ENCODE measurements at places on chromosomes 6 and 20. TPM values are rescaled to one million over a fixed set of nuclear protein-coding genes. Genes with fewer than 3 reads are reported as not detected.

DNA sequence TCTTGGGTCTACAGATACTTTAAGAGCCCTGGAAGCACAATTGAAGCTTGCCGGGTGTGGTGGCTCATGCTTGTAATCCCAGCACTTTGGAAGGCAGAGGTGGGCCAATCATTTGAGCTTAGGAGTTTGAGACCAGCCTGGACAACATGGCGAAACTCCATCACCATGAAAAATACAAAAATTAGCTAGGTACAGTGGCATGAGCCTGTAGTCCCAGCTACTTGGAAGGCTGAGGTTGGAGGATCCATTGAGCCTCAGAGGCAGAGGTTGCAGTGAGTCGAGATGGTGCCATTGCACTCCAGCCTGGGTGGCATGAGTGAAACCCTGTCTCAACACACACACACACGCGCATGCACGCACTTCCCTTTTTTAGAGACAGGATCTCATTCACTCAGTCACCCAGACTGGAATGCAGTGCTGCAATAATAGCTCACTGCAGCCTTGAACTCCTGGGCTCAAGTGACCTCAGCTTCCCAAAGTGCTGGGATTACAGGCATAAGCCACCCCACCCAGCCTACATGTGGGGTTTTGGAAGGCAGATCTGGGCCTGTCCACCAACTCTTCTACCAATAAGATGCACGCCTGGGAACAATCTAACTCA is 182.5 kb upstream of the JARID2 start:
- no peak for DNase-seq

DNA sequence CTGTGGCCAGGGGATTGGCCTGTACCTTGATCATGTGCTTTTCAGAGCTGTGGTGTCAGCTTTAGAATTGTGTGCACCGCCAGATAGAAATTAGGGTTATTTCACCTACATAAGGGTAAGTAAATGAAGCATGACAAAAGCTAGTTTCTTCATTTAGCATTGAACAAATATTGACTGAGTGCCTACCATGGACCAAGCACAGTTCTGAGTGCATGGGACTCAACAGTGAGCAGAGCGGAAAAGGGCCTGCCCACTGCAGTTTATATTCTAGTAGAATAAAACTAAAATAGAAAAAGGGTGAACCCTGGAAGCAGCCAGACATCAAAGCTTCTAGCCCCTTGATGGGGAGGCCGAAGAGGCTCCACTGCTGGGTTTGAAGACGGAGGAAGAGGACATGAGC is 25.6 kb downstream of the ECT2L start:
- DNase-seq: no peak

GRCh38 chr6:40998661-40999060 is 40.4 kb downstream of the UNC5CL start:
- DNase-seq: no peak

PLAGL2 gene
- 1.3 TPM for total RNA-seq

OR2B6 gene
- total RNA-seq: not detected

- DNase-seq: no peak
Measured at GRCh38 chr6:125480571-125480970, 178.8 kb upstream of the HDDC2 start.

DSP gene
- total RNA-seq: 161 TPM

SLC26A8 gene
- total RNA-seq: not detected

- DNase-seq: no peak
Measured at GRCh38 chr6:35674594-35674993, 14.1 kb downstream of the FKBP5 start.

GRCh38 chr20:19451231-19451922 is 238.9 kb downstream of the SLC24A3 start:
- no peak for DNase-seq

DNA sequence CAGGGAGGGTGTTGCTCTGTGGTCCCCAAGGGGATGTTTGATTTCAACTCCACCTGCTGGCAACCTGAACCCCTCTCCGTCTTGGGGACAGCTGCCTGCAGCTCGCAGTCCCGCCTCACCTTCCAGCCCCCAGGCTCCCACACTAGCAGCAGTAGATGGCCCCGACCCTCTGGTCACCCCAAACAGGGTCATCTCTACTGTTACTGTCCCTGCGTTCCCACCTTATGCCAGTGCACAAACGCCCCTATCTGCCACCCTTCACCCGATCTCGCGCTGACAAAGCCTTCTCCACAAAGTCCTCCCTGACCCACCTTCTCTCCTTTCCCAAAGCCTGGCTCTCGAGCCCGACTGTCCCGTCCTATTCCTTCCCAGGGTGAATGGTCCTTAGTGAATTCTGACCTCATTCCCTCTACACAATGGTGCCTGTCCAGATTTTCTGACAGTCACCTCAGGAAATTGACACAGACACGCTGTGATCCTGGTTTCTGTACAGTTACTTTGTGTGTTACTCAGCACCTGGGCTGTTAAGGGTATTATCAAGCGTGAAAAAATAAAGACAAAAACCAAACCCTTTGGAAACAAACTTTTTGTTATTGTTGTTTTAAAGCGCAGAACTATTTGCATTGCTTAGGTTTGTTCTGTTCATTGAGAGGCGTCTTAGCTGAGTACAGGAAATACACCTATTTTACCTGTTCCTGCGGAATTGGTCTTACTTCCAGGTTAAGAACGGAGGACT is 728 bp downstream of the FUT9 start:
- DNase-seq: peak; percentile 73

DNA sequence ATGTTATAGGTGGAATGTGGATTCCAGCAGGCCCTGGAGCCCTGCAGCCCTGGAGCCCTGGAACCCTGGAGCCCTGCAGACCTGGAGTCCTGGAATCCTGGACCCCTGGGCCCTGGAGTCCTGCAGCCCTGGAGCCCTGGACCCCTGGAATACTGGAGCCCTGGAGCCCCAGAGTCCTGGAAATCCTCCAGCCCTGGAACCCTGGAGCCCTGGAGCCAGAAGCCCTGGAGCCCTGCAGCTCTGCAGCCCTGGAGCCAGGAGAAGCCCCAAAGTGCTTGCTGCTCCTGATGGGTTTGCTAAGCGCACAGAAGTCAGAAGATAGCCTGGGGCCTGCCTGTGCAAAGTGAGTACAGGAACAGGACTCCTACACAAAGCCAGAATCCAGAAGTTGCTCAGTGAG is 223.1 kb upstream of the PDE10A start:
- DNase-seq: no peak

DNA sequence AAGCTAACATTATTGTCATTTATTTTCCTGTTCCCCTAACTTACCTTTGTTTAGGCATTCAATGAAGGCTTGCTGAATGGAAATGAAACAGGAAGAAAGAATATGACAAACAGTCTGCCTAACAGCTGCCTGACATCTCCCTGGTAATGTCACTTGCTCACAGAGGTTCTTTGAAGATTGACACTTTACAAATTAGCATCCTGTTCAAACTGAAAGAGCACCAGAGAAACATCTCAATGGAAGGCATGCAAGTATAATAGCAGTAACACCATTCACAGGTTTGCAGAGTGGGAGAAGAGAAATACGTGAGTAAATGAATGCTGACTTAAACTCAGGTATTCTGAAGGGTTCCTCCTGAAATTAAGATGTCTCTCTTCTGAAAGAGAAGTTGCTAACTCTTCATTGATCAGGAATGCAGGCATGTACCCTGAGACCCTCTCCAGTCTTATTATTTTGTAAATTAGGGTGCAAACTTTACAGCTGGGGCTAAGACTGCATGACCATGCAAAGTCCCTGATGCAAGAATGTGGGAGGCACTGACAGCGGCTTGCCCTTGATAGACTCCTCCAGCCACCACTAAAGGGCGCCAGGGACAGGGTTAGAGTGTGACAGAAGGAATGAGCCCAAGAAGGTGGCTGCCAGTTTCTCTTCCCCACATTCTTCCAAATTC is 1.3 kb upstream of the SMLR1 start:
- DNase-seq: no peak

JPH2 gene
- total RNA-seq: 0.24 TPM

IL17A gene
- not detected for total RNA-seq

PACRG gene
- not detected for total RNA-seq

HUS1B gene
- not detected for total RNA-seq

HSPA1L gene
- total RNA-seq: 0.98 TPM

- DNase-seq: no peak
Measured at GRCh38 chr20:13331536-13331935, 110.5 kb downstream of the ISM1 start.

DNA sequence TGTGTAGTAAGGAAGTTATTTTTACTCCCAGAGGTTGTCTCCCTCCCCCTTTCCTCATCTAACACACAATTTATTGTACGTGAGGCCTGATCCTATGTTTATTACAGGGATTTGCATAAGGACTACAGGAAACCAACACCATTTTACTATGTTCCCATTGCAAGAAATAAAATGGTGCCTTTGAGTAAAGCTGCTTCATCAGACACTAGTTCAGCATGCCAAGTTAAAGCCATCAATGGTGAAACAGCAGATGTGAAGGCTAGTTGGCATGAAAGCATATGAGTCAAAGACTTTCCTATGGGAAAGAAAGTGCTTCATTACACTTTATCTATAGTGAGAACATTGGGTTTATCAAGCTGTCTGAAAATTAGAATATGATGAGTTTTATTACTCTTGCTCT is 543.0 kb downstream of the GRIK2 start:
- no peak for DNase-seq

PAX1 gene
- not detected for total RNA-seq

CST4 gene
- total RNA-seq: not detected

KCNK16 gene
- total RNA-seq: not detected

- no peak for DNase-seq
Measured at GRCh38 chr6:52724042-52724405, 39.3 kb downstream of the GSTA2 start.

POM121L2 gene
- not detected for total RNA-seq

VGLL2 gene
- not detected for total RNA-seq

GRCh38 chr20:56843817-56844216 is 214.7 kb downstream of the TFAP2C start:
- no peak for DNase-seq

C20orf202 gene
- total RNA-seq: not detected

- no peak for DNase-seq
Measured at GRCh38 chr6:158977382-158977781, 22.6 kb downstream of the RSPH3 start.

ATP6V1G2 gene
- total RNA-seq: 4.9 TPM

C6orf58 gene
- not detected for total RNA-seq

DNA sequence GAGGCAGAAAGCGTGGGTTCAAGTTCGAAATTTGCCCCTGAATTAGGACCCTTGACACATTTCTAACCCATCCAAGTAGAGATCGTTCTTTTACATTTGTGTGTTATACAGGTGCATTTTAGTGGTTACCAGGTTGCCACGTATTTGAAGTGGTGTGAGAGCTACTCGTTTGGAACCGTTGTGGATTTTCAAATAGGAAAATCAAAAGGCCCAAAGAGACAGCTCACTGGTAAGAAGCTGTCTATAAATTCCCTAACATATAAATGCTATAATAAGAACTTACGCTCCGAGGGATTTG is 1.6 kb upstream of the REV3L start:
- peak; percentile 59 for DNase-seq

DNA sequence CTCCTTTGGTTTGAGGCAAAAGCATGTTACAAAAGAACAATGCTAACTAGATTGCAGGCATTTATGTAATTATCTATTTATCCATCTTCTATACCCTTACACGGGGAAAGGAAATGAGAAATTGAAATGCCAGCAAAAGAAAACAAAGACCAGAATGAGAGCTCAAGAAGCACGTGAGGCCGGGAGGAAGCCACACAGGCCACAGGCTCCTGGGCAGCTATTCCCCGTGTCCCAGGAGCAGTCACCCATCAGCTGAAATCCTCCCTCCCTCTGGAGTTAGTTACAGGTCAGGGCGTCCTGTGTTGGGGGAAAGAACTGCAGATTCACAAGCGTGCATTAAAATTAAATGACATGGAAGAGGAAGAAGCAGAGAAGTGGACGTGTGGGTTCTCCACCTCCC is 64.7 kb upstream of the RPS6KA2 start:
- DNase-seq: peak; percentile 8

WFDC5 gene
- total RNA-seq: not detected

OR2H1 gene
- not detected for total RNA-seq

DNA sequence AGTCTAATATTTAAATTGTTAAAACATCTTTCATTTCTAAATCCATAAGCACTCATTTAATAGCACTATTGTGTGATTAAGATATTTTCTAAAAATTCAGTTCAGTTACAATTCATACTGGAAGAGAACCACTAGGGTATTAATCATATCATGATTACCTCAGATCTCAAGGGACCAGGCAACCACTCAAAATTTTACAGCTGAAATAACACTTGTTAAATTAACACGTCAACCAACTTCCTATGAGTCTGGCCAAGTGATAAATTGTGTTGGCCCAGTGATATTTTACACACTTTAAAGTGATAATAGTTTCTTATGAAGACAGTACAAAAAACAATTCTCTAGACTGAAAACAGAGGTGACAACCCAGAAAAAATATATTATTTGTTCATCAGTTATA is 869.0 kb upstream of the ADGRB3 start:
- no peak for DNase-seq

SMAP1 gene
- 46.7 TPM for total RNA-seq

DNA sequence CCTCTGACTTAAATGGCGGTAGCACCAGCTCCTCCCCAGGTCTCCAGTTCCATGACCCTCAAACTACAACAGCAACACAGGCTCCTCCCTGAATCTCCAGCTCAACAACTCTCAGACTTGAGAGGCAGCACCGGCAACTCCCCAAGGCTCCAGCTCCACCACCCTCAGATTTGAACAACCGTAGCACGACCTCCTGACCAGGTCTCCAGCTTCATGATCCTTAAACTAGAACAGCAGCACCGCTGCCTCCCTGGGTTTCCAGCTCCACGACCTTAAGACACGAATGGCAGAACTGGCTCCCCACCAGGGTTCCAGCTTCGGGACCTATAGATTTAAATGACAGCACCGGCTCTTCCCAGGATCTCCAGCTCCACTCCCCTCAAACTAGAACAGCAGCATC is 325.8 kb downstream of the PREX1 start:
- DNase-seq: no peak

- peak; percentile 68 for DNase-seq
Measured at GRCh38 chr6:53894091-53894490, 99.3 kb downstream of the LRRC1 start.

- no peak for DNase-seq
Measured at GRCh38 chr6:41673704-41674000, 35.4 kb downstream of the MDFI start.

KHDRBS2 gene
- total RNA-seq: not detected

DNA sequence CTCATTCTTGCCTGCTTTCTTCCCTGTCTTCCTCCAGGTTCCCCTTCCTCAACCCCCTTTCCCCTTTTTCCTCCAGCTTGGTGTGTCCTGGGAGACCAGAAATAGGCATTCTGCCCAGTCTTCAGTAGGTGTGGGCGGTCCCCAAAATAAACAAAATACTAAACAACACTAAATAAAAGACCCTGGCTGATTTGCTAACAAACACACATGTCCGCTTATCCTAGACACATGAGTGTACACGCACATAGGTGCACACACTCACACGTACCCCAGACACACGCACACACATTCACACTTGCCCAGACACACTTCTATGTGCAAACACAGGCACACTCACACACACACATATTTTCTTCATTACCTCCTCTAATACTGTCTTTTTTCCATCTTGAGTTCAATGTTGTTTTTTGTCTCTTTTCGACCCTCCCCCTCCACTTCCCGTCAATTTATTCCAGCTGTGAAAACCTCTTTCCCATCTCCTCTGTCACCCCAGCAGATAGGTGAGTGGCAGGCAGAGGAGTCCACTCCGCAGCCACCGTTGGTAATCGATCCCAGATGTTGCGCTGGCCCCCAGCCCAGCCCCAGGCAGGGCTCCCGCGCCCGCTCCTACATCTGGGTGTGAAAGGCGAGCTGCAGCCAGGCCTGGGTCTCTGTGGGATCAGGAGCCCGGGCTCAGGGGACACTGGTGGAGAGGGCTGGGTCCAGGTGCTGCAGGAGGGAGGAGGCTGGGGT is 56.9 kb upstream of the FOXP4 start:
- no peak for DNase-seq

Measured in G401 (cell line).